ENCODE measurements at places on chromosomes 2 and 18. TPM values are rescaled to one million over a fixed set of nuclear protein-coding genes. Genes with fewer than 3 reads are reported as not detected.

- DNase-seq = no peak
Measured at GRCh38 chr2:100983201-100983600, 18.9 kb upstream of the RPL31 start.

- DNase-seq = no peak
Measured at GRCh38 chr2:113148606-113149552, 21.5 kb downstream of the IL1RN start.

DNA sequence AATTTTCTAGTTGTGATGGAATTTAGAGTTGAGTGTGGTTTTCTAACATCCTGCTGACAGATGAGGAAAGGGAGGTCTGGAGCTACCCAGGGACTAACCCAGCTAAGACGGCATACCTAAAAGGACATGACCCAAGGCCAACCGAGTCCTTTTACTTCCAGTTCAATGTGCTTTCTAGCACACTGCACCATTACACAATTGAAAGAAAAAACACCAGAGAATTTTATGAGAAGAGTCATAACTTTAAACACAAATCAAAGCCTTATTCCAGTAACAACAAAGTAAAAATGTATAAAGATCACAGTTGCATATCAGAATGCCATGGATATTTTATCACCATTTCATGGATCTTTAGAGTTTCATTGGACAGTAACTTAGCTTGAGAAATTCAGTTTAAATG is 480.3 kb downstream of the MEIS1 start:
- no peak for DNase-seq

- no peak for DNase-seq
Measured at GRCh38 chr2:168327328-168327727, 79.9 kb upstream of the STK39 start.

COA5 gene
- total RNA-seq = 45.8 TPM

CFC1 gene
- not detected for total RNA-seq

DNA sequence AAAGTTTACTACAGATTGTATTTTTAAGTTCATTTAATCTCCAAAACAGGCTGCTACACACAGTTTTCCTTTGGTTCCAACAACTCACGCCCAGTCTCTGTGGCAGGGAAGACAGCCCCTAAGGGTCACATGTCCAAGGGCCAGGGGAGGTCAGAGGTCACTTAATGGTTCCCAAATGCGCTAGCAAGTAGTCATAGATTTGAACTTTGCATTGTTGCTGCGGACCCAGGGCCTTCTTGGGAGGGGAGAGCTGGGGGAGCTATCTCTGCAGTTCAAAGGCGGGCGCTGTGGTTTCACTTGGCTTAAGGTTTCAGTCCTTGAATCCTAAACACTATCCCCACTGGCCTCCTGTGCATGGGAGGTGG is 74.8 kb upstream of the ZNF532 start:
- DNase-seq = no peak

- no peak for DNase-seq
Measured at GRCh38 chr18:23528580-23529472, 25.5 kb downstream of the RMC1 start.

DNA sequence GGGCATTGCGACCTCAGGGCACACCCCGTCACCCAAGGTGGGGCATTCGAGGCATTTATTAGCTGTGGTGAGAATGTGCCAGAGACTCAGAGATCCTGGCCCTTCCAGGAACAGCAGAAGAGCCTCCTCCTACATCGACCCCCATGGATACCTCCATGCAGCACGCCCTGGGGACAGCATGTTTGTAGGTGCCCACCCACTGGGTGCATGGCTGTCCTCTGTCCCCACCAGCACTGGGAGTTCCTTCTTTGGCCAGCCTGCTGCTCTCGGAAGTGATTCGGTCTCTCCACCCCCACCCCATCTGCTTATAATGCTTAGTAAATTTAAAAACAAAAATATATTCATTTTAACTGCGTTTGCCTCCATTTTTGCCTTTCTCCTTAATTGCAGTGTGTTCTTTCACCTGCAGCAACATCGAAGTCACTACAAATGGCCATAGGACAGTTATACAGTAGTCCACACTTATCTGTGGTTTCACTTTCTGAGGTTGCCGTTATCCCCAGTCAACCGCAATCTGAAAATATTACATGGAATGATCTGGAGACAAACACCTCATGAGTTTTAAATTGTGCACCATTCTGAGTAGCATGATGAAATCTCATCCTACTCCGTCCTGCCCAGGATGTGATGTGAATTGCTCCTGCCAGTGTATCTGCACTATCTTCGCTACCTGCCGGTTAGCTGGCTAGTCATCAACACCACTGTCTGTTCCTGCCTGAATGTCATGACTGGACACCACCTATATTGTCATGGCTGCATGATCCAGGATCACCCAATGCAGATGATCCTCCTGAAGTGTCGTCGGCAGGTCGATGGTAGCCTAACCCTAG is 29.6 kb upstream of the ZCCHC2 start:
- DNase-seq = no peak

GRCh38 chr2:46273919-46274318 is 23.3 kb upstream of the EPAS1 start:
- DNase-seq = no peak

IL1B gene
- 0.76 TPM for total RNA-seq

ZNF892 gene
- 2.7 TPM for total RNA-seq

ACMSD gene
- not detected for total RNA-seq

GRCh38 chr2:98928242-98928641 is 7.8 kb downstream of the CRACDL start:
- no peak for DNase-seq

NT5C1B gene
- not detected for total RNA-seq

GRCh38 chr2:11430729-11431128 is 35.2 kb downstream of the E2F6 start:
- no peak for DNase-seq

GRCh38 chr18:28767727-28768211 is 590.8 kb upstream of the CDH2 start:
- no peak for DNase-seq

GRCh38 chr2:40760071-40760666 is 308.3 kb upstream of the SLC8A1 start:
- DNase-seq = no peak

ACAA2 gene
- total RNA-seq = 21.9 TPM

POTEF gene
- not detected for total RNA-seq

- DNase-seq = no peak
Measured at GRCh38 chr2:176328149-176328548, 58.9 kb downstream of the MTX2 start.

DNA sequence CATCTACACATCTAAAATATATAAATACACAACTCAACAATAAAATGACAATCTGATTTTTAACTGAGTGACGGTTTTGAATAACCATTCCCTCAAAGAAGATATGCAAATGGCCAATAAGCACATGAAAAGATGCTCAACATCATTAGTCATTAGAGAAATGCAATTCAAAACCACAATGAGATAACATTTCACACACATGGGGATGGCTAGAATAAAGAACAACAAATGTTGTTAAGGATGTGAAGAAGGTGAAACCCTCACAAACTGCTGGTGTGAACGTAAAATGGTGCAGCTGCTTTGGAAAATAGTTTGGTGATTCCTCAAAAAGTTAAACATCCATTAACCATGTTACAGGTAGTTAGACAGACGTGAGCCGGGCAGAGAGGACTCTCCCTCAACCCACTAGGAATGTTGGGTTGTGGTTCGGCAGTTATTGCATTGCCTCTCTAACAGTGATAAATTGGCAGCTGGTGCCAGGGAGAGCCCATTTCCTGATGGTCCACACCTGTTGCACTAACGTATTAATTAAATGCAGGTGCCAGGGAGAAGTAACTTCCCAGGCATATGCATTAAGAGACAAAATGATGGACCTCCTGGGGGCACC is 22.3 kb upstream of the DUSP2 start:
- no peak for DNase-seq

- DNase-seq = no peak
Measured at GRCh38 chr2:240946046-240946445, 39.9 kb downstream of the CROCC2 start.

NDUFV2 gene
- 191 TPM for total RNA-seq

REEP1 gene
- 0.12 TPM for total RNA-seq

CHRNA1 gene
- total RNA-seq = not detected

GRCh38 chr2:158184556-158185343 is 83.1 kb downstream of the UPP2 start:
- no peak for DNase-seq

GRCh38 chr2:96195410-96196066 is 13.1 kb downstream of the STARD7 start:
- DNase-seq = no peak

- DNase-seq = peak; percentile 43
Measured at GRCh38 chr2:126658905-126659561, 3.1 kb downstream of the GYPC start.

OR6B2 gene
- not detected for total RNA-seq

GRCh38 chr2:108988796-108989713 is at the start of gene EDAR:
EDAR (minus strand) TSS chr2:108989220; CDS start chr2:108931014, 58,206 bp downstream.
- peak; percentile 18 for DNase-seq

GRCh38 chr2:176130957-176131847 is 1.7 kb downstream of the HOXD8 start:
- DNase-seq = no peak

UGT1A4 gene
- total RNA-seq = not detected

GRCh38 chr2:45640576-45640975 is 10.9 kb upstream of the PRKCE start:
- no peak for DNase-seq

ITPRIPL1 gene
- total RNA-seq = 11.4 TPM

DNA sequence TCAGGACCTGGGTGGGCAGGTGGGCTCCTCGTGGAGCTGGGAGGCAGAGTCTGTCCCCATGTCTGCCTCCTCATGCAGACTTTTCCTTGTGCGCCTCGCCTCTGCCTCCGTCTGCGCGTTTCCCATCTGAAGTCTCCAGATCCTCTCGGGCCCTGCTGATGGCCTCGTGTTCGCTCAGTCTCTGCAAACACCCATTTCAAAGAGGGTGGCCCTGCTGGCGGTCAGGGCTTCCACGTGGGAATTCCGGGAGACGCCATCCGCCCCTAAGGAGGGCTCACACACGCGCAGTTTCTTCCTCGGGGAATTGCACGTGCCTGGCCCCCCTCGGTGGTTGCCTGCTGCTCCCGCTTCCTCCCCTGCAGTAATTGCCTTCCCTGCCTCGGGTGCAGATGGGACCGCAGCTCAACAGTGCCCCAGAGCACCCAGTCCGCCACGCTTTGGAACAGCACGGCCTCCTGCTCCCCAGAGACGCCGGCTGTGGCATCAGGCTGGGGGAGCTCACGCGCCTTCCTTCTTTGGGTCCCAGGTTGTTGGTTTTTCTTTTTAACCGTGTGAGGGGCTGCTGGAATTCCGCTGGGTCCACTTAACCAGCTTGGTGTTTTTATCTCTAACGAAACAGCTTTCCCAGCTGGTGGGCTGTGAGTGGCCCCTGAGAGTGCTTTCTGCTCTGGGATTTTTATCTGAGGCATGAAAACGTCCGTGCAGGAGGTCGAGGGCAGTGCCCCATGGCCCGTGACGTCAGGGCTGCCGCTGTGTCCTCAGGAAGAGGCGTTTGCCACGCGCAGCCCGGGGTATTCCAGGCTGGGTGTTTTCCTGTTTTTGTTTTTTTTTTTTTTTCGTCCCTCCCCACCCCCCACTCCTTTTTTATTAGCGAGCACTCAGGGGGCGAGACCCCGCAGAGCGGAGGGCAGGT is 16.1 kb downstream of the NFATC1 start:
- DNase-seq = no peak

DNA sequence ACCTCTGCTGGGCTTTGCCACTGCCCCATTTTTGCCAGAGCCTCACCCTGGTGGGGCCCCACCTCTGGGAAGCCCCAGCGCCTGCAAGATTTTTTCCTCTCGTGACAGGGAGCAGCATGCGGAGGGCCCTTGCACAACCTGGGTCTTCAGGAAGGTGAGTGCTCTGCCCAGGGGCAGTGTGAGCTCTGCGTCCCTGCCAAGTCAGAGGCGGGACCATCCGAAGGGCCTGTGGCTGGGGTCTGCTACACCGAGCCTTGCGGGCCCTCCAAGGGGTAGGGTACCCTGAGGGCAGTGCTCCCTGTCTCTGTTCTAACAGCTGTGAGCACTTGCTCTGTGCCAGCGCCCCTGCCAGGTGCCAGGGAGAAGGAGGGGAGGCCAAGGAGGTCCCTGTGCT is 5.8 kb upstream of the ODC1 start:
- no peak for DNase-seq

- no peak for DNase-seq
Measured at GRCh38 chr2:75140288-75140687, 59.0 kb downstream of the TACR1 start.
